ENCODE measurements at places on chromosomes 7 and 10.

GRCh38 chr10:75941223-75941801 lies 509.9 kb downstream of the LRMDA start:
- DNase-seq, result no peak

DNA sequence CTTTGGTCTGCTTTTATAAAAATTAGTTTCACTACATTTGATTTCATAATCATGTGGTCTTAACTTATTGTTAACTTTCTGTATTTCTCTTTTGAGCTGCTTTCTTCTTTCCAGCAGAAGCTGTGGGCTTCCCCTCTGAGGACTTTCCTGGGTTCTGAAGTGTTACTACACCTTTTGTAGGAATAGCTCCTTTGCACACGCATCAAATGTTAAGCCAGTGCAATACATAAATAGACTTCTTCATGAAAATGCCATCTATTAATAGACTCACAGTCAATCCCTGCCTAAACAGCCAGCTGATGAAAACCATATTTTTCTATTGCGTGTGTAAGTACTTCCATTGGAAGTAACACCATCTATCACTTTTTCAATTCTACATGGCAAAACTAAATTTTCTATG lies 1.5 kb downstream of the ABCB4 start:
- DNase-seq, result no peak

DNA sequence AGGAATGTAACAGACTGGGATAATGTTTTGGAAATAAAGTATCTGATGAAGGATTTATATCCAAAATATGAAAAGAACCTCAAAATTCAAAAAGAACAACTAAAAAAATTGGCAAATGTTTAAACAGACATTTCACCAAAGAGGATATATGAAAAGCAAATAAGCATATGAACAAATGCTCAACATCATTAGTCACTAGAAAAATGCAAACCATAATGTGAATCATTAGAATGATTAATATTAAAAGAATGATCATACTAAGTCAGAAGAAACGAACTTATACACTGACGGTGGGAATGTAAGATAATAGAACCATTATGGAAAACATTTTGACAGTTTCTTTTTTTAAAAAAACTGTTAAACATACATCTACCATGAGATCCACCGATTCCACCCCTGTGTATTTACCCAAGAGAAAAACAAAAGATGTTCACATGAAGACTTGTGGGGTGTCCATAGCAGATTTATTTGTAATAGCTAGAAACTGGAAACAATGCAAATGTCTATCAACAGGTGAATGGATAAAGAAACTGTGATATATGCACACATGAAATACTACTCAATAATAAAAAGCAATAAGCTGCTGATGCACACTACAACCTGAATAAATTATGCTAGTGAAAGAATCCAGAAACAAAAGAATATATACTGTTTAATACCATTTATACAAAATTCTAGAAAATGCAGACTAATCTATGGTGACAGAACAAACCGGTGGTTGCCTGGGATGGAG lies 35.7 kb downstream of the PRKG1 start:
- DNase-seq, result no peak

DNA sequence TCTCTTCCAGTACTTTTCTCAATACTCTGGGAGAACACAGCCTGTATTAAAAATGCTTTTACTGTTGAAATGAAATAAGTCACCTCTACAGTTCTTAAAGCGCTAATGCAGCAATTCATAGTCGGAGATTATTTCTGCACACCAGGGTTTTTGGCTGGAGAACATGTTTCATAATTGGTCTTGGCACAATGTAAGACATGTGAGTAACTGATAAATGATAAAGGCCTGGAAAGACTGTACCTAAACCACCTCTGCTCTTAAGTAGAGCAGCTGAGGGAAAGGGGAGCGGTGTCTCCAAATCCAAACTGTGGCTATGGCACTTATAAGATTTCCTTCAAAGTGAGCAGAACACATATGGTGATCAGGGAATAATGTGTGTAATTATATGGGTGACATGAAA lies 390.3 kb upstream of the MBL2 start:
- no peak for DNase-seq

DNA sequence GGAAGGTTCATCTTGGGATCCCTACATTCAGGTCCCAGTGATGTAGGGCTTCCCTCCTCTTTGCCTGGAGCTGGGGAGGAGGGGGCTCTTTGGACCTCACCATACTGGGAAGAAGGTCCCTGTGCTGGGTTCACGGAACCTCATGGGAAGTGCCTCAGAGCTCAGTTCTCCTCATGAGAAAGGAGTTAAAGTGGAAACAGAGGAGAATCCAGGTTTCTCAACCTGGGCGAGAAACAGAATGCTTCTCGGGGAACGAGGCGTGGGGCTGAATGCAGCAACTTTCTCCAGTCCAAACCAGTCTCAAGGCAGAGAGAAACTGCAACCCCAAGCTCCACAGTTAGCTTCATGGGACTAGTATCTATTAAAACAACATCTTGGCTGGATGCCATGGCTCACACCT lies 382.7 kb upstream of the FOXK1 start:
- DNase-seq, result no peak

DNA sequence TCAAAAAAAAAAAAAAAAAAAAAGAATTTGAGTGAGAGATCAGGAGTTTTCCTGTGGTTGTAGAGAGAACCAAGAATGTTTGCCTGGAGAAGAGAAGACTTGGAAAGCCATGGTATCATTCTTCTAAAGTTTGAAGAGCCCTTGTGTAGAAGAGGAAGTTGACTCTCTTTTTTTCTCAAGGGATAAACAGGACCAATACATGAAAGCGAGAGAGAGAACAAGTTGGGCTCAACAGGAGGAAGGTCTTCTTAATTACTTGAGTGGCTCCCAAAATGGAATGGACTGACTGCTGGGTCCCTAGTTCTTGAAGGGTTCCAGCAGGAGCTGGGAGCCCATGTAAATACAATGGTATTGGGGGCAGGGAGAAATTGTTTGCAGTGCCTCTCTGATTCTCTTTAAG lies 173.3 kb upstream of the ADO start:
- DNase-seq, result no peak

- DNase-seq, result no peak
These were observed 51.2 kb downstream of the KIF5B start for GRCh38 chr10:32005050-32005449.

GRCh38 chr10:119665901-119666708 lies 14.9 kb downstream of the BAG3 start:
- DNase-seq, result no peak

GRCh38 chr7:134589491-134589941 lies 40.6 kb downstream of the AKR1B15 start:
- DNase-seq, result no peak

Measured in activated naive CD4-positive, alpha-beta T cell (primary cell).